ENCODE measurements at places on chromosomes 12 and 14.

DNA sequence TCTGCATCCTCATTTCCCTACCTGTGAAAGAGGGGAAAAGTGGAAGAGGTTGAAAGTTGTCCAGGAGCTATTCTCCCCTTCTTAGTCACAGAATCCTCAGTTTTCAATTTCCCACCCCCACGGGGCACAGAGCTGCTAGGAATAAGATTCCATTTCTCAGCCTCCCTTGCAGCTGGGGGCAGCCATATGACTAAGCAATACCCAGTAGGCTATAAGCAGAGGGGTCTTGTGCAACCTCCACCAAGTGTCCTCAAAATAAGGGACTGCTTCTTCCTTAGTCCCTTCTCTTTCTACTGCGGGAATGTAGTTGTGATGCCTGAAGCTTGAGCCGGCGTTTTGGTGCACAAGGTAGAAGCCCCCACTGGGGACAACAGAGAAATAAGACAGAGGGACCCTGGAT, 40.9 kb downstream of the VWF start:
- DNase-seq: no peak

GRCh38 chr12:126784328-126784921, 1482.5 kb upstream of the TMEM132C start:
- DNase-seq: no peak

GRCh38 chr14:90883782-90884181, 67.6 kb upstream of the TTC7B start:
- no peak for DNase-seq

- DNase-seq: no peak
Measured at GRCh38 chr12:62748941-62749468, 185.9 kb downstream of the PPM1H start.

DNA sequence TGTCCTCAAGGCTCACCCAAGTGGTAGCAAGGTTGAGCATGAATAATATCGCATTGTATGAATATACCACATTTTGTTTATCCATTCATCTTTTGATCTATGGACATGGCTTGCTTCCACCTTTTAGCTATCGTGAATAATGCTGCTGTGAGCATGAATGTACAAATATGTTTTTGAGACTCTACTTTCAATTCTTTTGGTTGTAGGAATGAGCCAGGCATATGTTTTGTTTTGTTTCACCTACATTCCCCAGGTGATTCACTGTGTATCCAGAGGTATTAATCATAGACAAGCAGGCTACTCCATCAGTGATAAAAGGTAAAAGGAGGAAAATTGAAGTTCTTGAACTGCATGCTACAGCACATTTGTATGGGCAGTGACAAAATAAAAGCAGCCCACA, 35.8 kb downstream of the CDKL1 start:
- DNase-seq: no peak

DNA sequence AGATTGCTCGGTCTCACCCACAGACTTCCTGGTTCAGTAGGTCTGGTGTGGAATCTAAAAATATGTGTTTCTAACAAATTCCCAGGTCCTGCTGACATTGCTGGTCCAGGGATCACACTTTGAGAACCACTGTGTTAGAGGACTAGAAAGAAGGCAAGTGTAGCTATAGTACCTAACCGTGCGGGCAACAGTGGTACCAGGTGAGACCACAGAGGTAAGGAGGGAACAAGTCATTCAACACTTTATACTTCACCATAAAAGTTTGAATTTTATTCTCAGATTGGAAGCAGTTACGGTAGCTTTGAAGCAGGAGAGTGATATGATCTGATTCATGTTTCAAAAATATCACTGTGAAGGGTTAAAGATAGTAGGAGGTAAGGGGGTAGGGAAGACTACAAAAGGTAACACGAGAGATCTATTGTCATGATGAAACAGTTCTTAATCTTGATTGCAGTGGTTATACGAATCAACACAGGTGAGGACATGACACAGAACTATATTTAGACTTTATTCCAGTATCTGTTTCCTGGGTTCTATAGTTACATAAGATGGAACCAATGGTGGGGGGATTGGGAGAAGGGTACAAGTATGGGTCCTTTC, 73.5 kb downstream of the CDK17 start:
- no peak for DNase-seq

GRCh38 chr14:103548463-103549351, 13.8 kb downstream of the BAG5 start:
- DNase-seq: no peak

- no peak for DNase-seq
Measured at GRCh38 chr12:105840384-105840783, 298.4 kb downstream of the NUAK1 start.

GRCh38 chr14:51638071-51638944, 13.4 kb upstream of the FRMD6 start:
- DNase-seq: no peak

DNA sequence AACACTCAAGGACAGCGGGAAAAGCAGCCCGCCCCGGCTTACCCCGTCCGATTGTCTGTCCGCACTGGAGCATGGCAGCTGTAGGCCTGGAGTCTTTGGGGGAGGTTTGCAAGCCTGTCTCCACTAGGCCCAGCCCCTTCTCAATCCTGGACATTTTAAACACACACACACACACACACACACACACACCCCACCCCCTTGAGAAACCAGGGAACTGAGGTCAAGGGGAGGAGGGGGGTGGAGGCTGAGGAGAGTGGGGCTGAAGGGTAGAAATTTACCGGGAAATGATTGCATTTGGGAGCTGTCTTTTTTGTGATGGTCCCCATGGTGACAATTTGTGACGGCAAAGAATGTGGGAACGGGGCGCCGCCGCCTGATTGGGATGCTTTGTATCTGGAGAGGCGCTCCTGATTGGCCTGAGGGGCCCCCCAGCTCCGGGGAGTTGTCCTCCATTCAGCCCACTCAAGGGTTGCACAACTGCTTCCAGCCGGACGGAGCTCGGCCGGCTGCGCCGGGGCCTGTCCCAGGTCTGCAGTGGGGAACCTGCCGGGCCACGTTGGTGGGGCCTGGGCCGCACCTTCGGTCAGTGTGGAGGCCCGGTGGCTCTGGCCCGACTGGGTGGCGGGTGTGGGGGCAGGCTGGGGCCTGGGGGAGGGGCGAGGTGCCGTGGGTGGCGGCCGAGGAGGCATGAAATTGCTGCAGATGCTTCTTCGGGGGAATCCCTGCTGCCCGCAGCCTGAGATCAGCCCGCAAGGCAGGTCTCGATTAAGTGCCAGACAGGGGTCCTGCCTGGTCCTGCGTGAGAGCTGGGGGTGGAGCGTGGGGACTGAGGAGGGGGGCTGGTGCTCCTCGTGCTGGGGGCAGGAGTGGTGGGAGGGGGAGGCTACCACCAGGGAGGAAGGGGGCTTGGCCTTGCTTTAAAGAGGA, at the start of gene FAM181A:
Gene FAM181A, plus strand, starts transcription at position 472 of the 927 bp plus-strand sequence. CDS start 942 bp downstream, outside the sequence.
- no peak for DNase-seq

GRCh38 chr12:23949348-23950209, at the start of gene SOX5:
SOX5 (minus strand) TSS chr12:23949670; CDS start chr12:23949601, 69 bp downstream.
- DNase-seq: no peak

- no peak for DNase-seq
Measured at GRCh38 chr14:23984891-23985602, 3.7 kb upstream of the DHRS4L2 start.

DNA sequence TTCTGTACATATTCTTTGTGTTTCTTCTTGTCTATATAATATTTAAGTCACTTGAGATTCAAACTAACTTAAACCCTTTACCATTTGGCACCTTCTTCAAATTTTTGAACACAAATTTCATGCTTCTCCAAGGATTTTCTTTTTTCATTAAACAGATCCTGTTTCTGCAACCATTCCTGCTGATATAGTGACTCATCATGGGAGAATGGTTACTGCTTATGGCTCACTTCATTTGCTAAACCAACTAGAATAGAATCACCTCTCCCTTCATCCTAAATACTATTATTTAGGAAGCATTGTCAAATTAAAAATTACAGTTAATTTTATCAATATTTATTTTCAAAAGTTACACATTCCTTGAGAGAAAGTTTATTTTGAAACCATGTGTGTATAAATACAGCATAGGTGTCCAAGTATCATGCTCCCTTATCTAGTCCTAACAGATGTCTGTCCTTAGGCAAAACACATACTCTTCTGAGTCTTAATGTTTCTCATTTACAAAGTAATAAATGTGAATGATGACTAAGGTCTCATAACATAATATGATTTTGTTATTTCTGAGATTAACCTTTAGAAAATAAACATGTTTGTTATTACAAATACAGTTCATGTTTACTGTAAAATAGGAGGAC, 40.7 kb downstream of the PLCZ1 start:
- no peak for DNase-seq

GRCh38 chr12:113808095-113808951, 157.8 kb downstream of the RBM19 start:
- DNase-seq: no peak

GRCh38 chr14:66311990-66312389, 174.2 kb upstream of the CCDC196 start:
- DNase-seq: no peak

DNA sequence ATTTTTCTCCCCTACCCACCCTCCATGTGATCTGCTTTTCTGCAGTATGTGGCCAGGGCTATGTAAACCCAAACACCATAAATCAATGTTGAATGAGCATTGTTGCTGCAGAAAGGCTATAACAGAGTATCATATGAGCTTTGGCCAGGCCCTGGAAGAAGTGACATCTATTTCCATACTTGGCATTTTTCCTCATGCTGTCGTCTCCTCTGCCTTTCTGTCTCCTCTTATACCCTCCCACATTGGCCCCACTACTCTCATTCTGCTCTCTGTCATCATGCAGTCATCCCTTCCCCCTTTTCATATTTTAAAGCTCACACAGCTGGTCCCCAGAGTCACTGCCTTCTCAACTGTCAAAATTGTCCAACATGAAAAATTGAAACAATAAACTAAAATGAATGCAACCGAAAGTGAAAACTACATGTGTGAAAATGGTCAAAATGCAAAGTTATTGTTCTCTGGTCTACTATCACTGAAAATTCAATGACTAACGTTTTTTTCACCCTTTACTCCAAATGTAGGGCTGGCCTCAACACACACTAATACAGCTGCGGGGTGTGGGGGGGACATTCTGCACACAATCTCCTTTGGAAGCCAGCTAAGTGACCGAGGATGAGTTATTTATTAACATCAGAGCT, 290.7 kb upstream of the TMPO start:
- no peak for DNase-seq

GRCh38 chr12:57254506-57255280, 3.7 kb upstream of the STAC3 start:
- no peak for DNase-seq

DNA sequence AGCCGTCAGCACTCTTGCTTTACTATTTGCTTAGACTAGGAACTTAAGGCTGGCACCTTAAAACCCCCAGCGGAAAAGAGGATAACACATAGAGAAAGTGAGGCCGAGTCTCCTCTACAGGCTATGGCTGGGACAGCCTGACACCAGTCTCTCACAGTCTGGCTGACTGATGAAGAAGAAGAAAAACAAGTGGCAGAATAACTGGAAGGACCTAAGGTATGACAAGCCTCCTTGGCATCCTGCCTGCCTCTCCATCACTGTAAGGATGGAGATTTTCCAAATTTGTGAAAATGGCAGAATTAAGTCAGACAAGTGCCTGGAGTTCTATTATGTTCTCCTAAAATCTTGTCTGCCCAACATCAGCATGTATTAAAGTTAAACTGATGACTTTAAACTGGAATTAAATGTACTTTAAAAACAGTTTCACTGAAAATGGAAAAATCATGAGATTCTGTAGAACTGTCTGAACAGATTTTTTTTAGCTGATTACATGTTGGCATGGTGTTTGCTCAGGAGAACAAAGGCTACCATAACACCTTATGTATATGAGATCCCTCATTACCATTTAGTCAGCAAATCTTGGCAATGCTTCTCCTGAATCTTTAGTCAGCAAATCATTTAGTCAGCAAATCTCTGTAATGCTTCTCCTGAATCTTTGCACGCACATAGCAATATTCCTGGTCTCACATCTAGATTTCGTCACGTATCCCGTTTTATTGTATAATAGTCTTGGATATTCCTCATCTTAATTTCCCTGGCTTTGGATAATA, 140.3 kb upstream of the AEBP2 start:
- no peak for DNase-seq

- DNase-seq: no peak
Measured at GRCh38 chr12:93273834-93274564, 103.7 kb upstream of the NUDT4 start.

- DNase-seq: no peak
Measured at GRCh38 chr12:62971769-62972525, 37.0 kb upstream of the PPM1H start.

- no peak for DNase-seq
Measured at GRCh38 chr12:108087900-108088299, 41.2 kb upstream of the WSCD2 start.

DNA sequence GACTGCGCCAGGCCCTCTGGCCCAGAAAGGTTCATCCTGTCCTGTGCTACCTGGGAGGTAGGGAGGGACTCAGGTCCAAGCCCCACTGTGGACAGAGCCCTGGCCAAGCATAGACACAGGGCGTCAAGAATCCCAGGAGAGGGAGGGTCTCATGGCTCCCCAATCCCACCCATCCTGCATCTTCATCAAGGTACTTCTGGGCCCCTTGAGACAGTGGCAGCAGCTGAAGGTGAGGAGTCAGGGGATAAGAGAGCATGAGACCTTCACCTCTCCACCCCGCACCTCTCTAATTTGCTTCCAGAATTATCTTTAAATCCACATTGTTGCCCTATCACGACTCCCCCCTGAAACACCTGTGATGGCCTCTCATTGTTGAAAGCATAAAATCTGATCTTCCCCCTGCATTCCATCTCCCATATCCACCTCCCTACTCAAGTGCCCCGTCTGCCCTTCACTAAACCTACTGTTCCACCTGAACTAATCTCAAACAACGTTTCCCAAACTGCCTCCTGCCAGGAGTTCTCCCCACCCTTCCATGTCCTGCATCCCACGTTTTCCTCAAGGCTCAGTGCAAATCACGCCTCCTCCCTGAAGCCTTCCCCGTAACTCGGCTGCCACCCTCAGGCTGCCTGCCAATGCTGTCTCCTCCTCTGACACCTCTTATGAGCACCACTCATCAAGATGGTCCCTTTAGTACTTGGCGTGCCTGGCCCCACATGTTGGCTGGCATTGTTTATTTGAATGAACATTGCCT, 27.1 kb downstream of the KRT18 start:
- no peak for DNase-seq

DNA sequence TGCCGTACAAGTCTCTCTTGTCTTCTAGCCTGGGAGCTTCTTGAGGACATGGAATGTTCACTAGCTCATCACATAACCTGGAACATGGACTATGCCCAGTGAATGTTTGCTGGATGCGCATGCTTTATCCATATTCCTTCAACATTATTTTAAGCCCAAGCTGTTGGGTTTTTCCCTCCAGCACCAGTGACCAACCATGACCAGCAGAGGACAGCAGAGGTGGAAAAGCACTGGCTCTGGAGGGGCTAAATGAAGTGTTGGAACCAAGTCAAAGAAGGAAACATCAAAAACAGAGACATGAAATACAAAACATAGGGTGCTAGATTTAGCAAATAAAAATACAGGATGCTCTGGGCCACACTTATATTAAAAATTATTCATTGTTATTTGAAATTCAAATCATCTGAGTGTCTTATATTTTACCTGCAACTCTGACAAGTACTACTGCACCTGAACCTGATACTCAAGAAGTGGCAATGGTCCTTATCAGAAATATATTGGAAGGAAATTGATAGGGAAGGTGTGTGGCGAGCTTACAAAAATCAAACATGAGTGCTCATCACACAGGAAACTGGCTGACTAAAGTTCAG, 23.1 kb upstream of the HELB start:
- DNase-seq: no peak

GRCh38 chr14:28264306-28264705, 502.3 kb upstream of the FOXG1 start:
- DNase-seq: no peak

Data from GM13976 (cell line).